Activated CD8-positive, alpha-beta memory T cell treated with anti-CD3 and anti-CD28 coated beads, Interleukin-2, amount 10 ng/mL, durations not matched to agents 7 days and 5 days (primary cell): ENCODE measurements at places on chromosomes 3 and 15. TPM values are rescaled to one million over a fixed set of nuclear protein-coding genes. Genes with fewer than 3 reads are reported as not detected.
A peak's percentile ranks its signal among the peaks of the same experiment; 100 is the strongest.

DNA sequence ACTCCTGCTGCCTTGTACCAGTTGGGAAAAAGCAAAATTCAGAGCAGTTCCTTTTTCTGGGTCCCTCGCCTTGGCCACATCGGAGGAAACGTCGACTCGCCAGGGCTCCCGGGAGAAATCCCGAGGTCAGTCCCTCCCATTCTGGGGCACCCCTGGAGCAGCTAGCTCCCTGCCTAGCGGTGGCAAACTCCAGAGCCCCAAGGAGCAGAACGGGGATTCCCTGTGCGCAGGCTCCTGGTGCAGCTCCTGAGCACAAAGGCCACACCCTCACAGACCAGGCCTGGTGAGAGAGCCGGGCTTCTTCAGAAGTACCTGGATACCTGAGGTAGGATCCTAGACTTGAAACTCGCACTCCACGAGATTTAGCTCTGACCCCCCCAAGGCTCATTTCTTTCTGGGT, 2.6 kb downstream of the LRRC3B start:
- DNase-seq: no peak

DNA sequence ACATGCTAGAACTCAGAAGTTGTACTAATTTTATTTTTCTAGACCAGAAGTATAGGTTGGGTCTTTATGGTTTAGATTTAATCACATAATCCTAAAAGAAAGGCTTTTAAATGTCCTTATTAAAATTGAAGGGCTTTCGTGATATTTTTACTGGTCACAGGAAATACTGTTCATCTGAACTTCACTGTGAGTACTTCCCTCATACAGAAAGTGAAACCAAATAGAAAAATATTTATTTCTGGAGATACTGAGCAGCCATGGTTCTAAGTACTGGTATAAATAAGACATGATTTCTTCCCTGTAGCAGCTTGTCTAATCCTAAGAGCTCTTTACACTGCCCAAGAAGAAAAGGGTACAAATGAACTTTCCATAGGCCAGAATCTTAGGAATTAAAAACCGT, 2.0 kb downstream of the SNRK start:
- no peak for DNase-seq

- no peak for DNase-seq
These were observed 64.6 kb downstream of the ZIC4 start for GRCh38 chr3:147341727-147342126.

- DNase-seq: peak; percentile 78
These were observed 68.7 kb downstream of the TRAK1 start for GRCh38 chr3:42159706-42160472.

DNA sequence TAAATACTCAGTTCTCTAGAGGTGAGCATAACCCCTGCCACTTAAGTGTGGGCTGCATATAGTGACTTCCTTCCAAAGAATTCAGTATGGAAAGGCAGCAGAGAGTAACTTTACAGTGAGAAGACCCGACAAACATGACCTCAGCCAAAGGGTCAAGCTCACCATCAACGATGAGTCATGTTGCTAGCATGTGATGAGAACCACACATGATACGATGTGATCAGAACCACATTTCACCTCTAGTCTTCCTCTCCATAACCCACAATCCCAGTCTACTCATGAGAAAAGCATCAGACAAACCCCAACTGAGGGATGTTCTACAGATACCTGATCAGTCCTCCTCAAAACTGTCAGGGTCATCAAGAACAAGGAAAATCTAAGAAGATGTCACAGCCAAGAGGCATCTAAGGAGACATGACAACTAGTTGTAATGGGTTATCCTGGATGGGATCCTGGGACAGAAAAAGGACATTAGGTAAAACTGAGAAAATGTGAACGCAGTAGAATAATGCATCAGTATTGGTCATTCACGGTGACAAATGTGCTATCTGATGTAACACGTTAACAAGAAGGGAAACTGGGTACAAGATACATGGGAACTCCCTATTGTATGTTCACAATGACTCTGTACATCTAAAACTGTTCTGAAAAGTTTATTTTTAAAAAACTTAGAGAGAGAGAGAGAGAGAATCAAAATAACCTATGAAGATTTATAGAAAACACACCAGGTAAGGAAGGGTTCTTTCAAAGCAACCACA, 28.3 kb downstream of the SEC61A1 start:
- no peak for DNase-seq

DNA sequence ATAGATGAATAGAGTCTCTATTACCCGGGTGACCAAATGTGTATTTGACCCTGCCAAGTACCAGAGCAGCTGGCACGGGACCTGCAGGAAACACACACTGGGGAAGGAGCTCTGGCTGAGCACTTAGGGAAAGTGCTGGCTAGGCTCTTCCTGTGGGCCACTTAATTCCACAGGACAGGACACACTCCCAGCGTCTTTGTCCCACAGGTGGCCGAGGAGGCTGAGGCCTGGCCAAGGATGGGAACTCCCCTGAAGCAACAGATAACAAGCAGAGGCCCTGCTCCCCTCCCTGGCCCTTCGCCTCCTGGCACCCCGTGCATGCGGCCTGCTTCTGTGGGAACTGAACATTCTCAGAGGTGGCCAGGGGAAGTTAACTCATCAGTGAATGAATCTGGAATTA, 180.8 kb downstream of the ATP10A start:
- no peak for DNase-seq

- DNase-seq: no peak
These were observed 372.6 kb downstream of the PTPRG start for GRCh38 chr3:61933798-61934504.

DNA sequence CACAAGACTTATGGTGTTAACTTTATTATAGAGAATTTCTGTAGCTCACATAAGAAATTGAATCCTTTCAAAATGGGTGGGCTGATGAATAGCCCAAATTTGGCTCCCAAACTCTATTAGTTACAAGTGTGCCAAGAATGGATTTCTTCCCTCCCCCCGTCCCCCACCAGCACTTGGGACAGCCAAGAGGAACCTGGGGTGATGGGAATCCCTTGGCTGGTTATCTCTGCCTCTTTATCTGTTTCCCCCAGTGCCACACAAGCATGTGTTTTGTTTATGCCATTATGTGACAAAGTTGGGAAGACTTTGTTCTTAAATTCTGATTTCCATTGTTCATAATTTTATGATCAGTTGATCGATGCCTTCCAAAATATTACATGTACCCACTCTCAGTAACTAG, 28.3 kb downstream of the CMSS1 start:
- DNase-seq: no peak

GRCh38 chr3:143989461-143989860, 17.8 kb downstream of the DIPK2A start:
- no peak for DNase-seq

DNA sequence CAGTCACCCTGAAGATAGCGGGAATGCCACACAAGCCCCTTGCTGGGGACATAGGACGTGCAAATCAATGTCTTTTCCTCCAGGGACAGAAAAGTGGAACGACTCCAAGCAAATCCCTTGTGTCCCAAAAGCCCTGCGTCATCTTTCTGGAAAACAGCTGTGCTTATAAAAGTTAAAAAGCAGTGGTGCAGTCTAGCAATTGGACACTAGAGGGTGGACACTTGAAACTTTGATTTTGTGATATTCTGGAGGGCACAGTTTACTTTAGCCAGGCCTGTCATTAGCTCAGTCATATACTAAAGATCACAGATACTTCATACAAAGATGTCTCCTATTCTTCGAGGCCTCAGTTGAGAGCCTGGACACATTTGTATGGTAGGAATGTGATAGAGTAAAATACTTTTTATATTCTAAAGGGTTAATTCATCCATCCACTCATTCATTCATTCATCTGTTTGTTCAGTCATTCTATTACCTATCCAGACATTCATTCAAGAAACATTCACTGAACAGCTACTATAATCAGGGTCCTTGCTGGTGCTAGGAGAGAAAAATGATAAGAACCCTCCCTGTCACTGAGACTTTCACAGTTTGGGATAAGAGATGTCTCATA, 63.8 kb upstream of the ANKRD34C start:
- DNase-seq: no peak

- peak; percentile 34 for DNase-seq
These were observed 6.0 kb downstream of the CHCHD4 start for GRCh38 chr3:14118400-14119381.

- no peak for DNase-seq
These were observed 66.0 kb downstream of the TTBK2 start for GRCh38 chr15:42854576-42854975.

- DNase-seq: no peak
These were observed 11.5 kb downstream of the FEZF2 start for GRCh38 chr3:62361824-62362223.

DNA sequence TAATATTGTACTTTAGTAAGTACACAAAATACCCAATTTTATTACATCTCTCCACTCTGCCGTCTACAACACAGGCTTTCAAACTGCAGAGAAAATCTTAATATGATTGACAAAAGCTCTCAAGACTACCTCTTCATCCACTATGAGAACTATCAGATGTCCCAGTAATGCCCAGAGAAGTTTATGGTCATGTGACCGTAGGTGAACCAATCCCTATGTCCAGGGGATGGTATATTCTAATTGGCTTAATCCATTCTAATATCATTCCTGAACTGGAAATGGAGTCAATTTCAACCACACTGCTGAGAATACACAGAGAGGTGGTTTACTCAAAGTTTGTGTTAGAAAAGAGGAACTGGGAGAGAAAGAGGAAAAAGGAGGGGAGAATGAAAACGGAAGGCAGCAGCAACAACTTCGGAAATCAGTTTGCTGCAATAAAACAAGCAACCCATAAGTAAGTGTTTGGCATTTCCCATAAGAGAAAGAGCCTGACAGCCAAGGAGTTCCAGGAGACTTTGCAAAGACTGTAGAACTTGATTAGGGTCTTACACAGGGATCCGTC, 7.3 kb downstream of the SST start:
- no peak for DNase-seq

- no peak for DNase-seq
These were observed 467.5 kb upstream of the ARL6 start for GRCh38 chr3:97297032-97297431.

- DNase-seq: peak; percentile 59
These were observed 37.7 kb upstream of the FGD5 start for GRCh38 chr3:14780927-14781507.

DNA sequence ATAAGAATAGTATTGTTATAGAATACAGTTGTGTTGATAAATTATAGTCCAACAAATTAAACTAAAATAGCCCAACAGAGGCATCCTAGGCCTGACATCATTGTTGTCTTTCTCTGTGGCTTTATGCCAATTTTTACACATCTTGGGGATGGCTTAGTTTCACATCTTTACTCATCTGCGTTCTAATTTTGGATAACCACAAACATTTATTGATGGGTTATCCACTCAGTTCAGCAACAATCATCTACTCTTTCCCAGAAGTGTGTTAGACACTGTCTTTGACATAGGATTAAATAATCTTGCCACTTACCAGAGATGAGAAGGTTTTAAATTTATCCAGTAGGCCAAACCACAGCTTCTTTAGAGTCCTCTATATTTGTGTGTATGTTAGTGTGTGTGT, 120.8 kb upstream of the PHLDB2 start:
- DNase-seq: no peak

- no peak for DNase-seq
These were observed 486 bp downstream of the LSG1 start for GRCh38 chr3:194671511-194671899.

DNA sequence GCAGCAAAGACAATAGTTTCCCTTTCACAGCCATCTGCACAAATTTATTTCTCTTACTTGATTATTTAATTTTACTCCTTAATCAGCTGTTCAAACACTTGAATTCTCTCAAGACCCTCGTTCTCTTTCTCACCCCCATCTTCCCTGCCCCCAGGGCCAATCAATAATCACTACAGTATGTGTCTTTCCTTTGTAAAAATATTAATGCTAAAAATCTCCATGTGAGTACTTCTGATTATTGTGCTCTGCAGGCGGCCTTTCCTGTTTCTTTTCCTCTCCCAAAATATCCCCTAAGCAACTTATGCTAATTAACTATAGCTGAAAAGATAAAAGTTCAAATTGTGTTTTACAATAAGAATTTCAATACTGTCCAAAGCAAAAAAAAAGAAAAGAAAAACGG, 617.0 kb upstream of the CBLB start:
- no peak for DNase-seq

GRCh38 chr15:34657469-34658127, 74.1 kb upstream of the GOLGA8B start:
- no peak for DNase-seq

DNA sequence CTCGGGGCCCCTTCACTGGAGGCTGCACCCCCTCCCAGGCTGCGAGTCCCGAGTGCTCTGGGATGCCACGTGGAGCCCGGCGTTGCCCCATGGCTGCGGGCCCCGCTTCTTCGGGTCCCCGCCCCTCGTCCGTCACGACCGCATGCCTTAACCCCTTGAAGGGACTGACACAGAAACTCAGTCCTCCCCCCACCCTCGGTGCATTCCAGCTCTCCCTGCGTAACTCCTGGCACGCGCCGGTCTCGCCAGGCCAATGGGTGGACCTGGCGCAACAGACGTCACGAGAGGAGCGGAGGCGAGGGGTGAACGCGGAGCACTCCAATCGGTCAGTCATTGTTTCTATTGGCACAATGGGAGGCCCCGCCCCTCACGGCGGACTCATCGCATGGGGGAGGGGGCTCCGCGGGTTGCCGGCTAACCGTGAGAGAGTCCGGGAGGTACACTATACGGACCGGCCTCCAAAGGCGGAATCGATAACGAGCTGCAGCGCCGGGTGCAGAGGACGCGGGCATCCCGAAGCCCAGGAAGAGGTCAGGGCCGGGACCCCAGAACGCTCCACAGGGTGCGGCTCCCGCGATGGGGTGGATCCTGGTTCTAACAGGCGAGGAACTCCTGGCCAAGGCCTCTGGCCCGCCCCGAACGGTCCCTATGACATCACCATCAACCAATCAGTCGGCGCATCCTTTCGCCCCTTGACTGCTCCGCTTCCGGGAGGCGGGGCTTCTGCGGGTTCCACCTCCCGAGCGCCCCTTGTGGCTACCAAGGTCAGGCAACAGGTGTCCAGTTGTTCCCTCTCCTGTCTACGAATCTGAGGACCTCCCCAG, 1.0 kb upstream of the CELSR3 start:
- peak; percentile 98 for DNase-seq

- DNase-seq: no peak
These were observed 110.8 kb downstream of the LRIG1 start for GRCh38 chr3:66390013-66390412.

Gene BCHE
- total RNA-seq: not detected

Gene DUT
- total RNA-seq: 348 TPM

Gene MITF
- not detected for total RNA-seq

Gene SCAANT1
- 1.3 TPM for total RNA-seq

Gene SPTSSB
- not detected for total RNA-seq

Gene PLSCR5
- not detected for total RNA-seq

Gene HHLA2
- total RNA-seq: 5.2 TPM

Gene TMIE
- total RNA-seq: not detected

Gene RHCG
- not detected for total RNA-seq

Gene NR1D2
- total RNA-seq: 3.8 TPM

Gene KY
- total RNA-seq: not detected

Gene ALPK3
- total RNA-seq: 0.35 TPM

Gene KCNAB1
- not detected for total RNA-seq

Gene VPS18
- total RNA-seq: 19.5 TPM
